ENCODE measurements at places on chromosomes 12 and 14. TPM values are rescaled to one million over a fixed set of nuclear protein-coding genes. Genes with fewer than 3 reads are reported as not detected.

The PPP1R1A gene
- 0.20 TPM for total RNA-seq

The CCDC175 gene
- total RNA-seq: not detected

The CD163 gene
- total RNA-seq: not detected

The IFNG gene
- total RNA-seq: not detected

The POTEG gene
- not detected for total RNA-seq
